Liver (tissue), 10 donors: ENCODE measurements at places on chromosomes 13 and 19.

DNA sequence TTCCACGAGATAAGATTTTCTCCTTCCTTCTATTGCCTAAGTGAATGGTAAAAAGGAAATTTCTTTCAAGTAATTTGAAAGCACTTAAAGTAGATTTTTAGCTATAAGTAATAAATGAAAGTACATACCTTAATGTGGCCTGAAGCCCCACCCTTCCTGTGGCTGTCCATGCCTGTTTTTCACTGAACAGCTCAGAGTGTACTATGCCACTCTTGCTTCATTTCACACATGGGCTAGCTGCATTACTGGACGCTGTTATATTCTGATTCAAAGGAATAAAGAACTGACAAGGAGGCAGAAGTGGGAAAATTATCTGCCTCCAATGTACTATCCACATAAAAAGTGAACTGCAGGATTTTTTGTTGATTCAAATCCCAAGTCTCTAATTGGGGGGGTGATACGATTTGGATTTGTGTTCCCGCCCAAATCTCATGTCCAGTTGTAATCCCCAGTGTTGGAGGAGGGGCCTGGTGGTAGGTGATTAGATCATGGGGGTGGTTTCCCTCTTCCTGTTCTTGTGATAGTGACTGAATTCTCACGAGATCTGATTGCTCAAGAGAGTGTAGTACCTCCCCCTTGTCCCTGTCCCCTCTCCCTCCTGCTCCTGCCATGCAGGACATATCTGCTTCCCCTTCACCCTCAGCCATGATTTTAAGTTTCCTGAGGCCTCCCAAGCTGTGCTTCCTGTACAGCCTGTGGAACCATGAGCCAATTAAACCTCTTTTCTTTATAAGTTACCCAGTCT is 154.7 kb upstream of the SGCG start:
- DNase-seq: no peak

- peak; percentile 92 for DNase-seq
Measured at GRCh38 chr19:4343370-4344307, at the start of gene MPND. Gene MPND (plus strand): TSS chr19:4343562. CDS start chr19:4343594, 32 bp downstream.

DNA sequence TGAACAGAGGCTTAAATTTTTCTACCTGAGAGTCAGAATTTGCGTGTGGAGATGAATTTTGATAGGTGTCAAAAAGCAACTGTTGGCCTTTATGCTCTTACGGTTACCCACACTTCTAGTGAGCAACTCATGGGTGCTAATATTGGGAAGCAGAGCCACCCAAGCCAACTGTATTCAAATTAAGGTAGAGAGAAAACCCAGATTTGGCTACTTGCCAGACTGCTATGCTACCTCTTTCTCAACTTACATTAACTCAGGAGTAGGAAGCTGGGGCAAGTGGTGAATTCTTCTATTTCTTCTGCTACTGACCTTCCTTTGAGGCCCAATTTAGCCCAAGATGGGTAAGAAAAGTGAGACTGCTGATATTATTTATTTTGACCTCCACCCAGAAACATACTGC is 83.9 kb downstream of the OLFM4 start:
- DNase-seq: no peak

DNA sequence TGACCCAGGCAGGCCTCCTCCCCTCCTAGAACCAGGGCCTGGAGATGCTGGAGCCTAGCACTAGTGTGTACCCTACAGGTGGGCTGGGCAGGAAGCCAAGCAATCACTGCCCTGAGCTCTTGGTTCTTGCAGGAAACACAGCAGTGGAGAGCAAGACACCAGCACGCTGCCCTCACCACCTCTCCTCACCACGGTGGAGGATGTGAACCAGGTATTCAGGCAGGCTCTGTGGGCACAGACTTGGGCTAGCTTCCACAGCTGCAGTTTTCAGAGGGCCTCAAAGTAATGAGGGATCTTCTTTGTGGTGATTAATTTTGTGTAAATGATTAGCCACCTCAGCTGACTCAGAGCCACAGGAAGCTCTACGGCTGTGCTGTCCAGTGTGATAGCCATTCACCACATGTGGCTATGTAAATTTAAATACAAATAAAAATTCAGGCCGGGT is 13.6 kb upstream of the GPI start:
- DNase-seq: no peak

DNA sequence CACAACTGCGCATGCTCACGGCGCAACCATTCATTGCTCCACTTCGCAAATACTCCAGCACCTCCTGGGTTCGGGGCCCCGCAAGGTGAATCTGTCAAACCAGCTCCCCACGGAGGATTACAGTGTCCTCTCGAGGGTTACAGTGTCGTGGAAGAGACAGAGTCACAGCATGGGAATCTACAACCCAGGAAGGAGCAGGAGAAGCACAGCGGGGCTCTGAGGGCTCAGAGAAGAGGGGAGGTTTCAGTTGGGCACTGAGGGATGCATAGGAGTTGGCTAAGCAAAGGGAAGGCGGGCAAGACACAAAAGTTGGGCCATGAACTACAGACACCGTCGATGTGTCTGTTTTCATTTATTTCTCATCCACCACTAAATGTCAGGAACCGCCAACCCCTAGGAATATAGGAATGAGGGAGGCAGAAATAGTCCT is 1.0 kb upstream of the GTF2F1 start:
- DNase-seq: no peak

- no peak for DNase-seq
Measured at GRCh38 chr13:110758195-110758805, 44.8 kb downstream of the ING1 start.

- no peak for DNase-seq
Measured at GRCh38 chr13:75870397-75870903, 234.3 kb downstream of the LMO7 start.

- DNase-seq: no peak
Measured at GRCh38 chr13:66780814-66781213, 449.3 kb downstream of the PCDH9 start.

DNA sequence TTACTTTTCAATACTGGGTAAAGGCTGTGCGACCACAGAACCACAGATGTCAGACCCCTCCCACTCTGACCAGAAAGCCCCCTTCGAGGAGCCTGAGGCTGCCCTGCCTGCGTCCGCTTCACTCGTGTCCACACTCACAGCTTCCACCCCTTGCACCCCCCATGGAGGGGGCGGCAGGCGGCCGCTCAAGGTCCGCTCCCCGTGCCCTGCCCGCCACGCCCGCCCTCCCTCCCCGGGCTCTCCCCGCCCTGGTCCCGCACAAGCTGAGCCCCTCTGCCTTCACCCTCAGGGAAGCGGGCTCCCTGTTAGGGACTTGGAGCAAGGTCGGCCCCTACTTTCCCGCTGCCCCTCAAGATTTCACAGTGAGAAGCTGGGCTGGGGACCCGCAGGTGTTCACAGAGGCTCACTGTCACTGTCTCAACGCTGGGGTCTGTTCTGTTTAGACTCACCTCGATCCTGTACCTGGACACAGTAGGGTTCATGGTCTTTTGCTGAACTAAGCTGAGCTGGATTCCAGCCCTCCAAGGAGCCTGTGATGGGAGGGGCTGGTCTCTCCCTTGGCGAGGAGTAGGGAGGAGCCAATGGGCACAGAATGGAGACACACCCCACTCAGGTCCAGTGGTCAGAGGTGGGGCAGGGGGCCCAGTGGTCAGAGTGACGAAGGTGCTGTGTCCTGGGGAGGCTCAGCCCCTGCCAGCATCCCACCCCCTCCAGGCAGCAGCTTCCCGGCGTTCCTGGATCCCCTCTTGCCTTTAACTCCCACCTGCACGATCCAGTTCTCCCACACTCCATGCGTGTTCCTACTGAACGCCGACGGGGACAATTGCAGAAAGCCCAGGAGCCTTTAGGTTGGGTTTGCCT is 69.5 kb downstream of the SPACA7 start:
- no peak for DNase-seq

- no peak for DNase-seq
Measured at GRCh38 chr13:103810026-103810425, 743.8 kb upstream of the SLC10A2 start.

GRCh38 chr13:113299951-113300350 is 2.9 kb downstream of the LAMP1 start:
- no peak for DNase-seq

- DNase-seq: no peak
Measured at GRCh38 chr19:45613926-45614725, 12.1 kb upstream of the GPR4 start.

DNA sequence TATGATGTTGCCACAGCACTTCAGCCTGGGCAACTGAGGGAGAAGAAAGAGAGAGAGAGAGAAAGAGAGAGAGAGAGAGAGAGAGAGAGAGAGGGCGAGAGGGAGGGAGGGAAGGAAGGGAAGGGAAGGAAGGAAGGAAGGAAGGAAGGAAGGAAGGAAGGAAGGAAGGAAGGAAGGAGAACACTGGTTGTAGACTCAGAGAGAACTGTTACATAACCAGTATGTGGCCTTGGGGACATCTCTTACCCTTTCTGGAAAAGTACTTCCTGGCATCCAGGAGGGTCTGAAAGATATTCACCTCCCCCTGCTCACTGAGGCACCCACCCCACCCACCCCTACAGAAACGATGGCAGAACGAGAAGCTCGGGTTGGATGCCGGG is 2.7 kb upstream of the ARHGEF1 start:
- DNase-seq: no peak

- DNase-seq: no peak
Measured at GRCh38 chr13:110680852-110681251, 25.1 kb downstream of the CARS2 start.

DNA sequence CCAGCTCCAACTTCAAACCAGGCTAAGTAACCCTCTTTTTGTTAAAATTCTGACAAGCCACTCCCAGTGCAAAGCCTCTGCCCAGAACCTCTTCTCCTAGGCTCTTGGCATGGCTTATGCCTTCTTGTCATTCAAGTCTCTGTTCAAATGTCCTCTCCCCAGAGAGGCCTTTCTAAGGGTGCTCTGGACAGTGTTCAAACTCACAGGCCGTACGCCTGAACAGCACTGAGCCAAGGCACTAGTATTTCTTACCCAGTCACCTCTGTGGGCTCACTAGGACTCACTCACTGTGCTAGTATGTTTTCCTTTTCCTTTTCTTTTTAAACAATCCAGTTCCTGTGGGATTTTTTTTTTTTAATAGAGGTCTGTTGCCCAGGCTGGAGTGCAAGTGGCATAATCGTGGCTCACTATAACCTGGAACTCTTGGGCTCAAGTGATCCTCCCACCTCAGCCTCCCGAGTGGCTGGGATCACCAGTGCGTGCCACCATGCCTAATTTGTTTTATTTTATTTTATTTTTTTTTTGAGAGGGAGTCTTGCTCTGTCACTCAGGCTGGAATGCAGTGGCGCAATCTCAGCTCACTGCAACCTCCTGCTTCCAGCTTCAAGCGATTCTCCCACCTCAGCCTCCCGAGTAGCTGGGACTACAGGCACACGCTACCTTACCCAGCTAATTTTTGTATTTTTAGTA is 2.3 kb upstream of the ASF1B start:
- no peak for DNase-seq

DNA sequence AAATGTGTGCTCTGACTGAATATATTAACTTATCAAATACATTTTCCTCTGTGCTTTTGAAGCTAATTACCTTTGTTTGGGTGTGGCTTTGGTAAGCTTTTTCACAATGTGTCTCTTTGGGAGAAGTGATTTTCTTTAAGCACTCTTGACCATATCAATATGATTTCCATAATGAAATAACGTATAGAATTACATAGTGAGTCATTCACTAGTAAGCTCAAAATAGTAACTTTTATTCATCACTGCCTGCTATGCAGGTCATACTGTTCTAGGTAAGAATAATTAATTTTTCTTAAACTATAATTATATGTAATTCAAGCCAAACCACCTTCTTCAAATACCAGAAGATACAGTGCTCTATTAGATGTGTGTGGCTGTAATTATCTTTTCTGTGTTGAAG is 480.7 kb downstream of the MYO16 start:
- no peak for DNase-seq

DNA sequence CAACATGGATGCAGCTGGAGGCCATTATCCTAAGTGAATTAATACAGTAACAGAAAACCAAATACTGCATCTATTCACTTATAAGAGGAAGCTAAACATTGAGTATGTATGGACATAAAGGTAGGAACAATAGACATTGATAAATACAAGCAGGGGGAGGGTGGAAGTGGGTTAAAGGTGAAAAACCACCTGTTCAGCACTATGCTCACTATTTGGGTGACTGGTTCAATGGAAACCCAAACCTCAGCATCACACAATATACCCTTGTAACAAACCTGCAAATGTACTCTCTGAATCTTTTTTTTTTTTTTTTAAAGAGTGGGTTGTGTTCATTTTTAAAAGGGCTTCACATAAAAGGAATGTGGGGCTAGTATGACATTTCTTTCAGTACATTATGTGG is 26.9 kb upstream of the CPB2 start:
- no peak for DNase-seq

DNA sequence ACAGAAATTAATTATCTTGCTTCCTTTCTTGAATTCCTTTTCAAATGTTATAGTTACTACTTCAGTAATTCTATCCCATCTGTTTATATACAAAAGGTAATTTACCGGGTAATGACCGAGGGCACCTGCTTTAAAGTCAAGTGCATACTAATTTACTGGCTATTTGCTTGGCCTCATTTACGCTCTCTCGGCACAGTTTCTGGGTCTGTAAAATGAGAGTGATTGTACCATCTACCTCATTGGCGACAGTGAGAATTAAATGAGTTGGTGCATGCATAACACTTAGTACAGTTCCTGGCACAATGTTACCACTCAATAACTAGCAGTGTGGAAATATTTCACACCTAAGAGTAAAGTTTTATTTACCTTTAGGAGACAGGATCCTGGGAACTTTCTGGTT is 111.6 kb downstream of the GGACT start:
- DNase-seq: no peak

GRCh38 chr19:41945135-41945766 is 13.9 kb downstream of the RABAC1 start:
- DNase-seq: no peak

- no peak for DNase-seq
Measured at GRCh38 chr13:67877031-67877430, 646.9 kb upstream of the PCDH9 start.

- no peak for DNase-seq
Measured at GRCh38 chr13:19587635-19588300, 26.4 kb upstream of the TPTE2 start.

DNA sequence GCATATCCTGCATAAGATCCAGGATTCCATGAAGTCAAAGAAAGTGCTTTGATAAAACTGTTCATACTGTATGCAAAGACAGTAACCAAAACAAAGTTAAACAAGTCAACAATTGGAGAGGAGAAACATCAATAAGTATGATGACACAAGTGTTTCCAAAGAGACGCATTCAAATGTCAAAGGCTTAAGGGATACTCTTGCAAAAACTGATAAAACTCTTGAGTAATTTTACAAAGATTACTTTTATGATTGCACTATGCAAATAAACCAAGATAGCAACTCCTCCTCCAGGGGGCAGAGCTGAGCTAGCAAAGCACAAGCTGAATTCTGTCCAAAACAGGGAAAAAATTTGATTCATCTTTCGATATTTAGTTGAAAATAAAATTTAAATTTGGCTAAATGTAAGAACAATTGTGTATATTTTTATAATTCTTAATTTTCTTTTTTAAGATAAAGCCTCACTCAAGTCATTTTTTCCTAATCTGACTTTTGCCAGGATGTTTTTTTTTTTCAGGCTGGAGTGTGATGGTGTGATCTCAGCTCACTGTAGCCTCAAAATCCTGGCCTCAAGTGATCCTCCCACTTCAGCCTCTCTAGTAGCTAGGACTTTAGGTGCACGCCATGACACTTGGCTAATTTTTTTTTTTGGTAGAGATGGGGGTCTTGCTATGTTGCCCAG is 84.0 kb downstream of the MZT1 start:
- DNase-seq: peak; percentile 55

GRCh38 chr19:49155820-49156346 is 687 bp upstream of the HRC start:
- DNase-seq: no peak

GRCh38 chr19:1471515-1472160 is 7.4 kb downstream of the C19orf25 start:
- DNase-seq: no peak

- no peak for DNase-seq
Measured at GRCh38 chr13:113548778-113549621, 35.6 kb upstream of the TFDP1 start.

GRCh38 chr19:45643024-45643926 is 4.1 kb upstream of the EML2 start:
- peak; percentile 94 for DNase-seq
